ENCODE measurements at places on chromosomes 16 and 17.

DNA sequence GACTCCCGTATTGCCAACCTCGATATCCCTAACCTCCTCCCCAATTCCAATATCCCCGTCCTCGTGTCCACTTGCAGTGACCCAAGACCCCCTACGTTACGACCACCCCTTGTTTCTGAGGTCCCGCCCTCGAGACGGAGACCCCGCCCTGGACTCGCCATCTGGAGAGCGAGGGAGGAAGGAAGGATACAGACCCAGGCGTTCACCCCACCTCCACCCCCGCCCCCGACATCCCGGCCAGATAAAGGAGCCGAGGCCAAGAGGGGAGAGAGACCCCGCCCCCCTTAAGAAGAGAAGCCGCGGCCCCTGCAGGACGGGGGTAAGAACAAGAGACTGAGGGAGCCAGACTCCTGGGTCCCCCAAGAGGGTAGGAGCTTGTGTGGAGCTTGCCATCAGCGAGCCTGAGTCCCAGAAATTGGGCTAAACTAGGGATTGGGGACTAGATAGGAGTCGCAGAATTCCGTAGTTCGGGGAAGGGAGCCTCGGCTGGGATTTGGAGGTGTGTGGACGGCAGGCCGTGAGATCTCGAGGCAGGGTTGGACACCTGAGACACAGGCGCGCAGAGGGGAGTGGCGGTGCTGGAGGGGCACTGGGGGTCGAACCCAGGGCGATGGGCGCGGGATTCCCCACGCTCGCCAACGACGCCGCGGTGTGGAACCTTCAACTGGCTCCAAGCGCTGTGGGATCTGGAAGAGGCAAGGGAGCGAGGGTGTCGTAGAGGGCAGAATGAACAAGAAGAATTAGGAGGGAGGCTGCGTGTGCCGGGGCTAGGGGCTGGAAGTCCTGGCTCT is at the start of gene BCL6B:
BCL6B (plus strand) TSS at position 270 of the 791 bp plus-strand sequence. CDS start 622 bp downstream, outside the sequence.
- no peak for DNase-seq

- no peak for DNase-seq
Measured at GRCh38 chr16:50626868-50627267, 54.2 kb downstream of the SNX20 start.

- DNase-seq = no peak
Measured at GRCh38 chr16:2214719-2214968, at the start of gene PGP. PGP (minus strand) TSS chr16:2214840; CDS start chr16:2214777, 63 bp downstream.

- no peak for DNase-seq
Measured at GRCh38 chr17:77610972-77611521, 347.5 kb upstream of the TNRC6C start.

GRCh38 chr17:77485089-77485833 is 344.5 kb downstream of the SEC14L1 start:
- DNase-seq = no peak

DNA sequence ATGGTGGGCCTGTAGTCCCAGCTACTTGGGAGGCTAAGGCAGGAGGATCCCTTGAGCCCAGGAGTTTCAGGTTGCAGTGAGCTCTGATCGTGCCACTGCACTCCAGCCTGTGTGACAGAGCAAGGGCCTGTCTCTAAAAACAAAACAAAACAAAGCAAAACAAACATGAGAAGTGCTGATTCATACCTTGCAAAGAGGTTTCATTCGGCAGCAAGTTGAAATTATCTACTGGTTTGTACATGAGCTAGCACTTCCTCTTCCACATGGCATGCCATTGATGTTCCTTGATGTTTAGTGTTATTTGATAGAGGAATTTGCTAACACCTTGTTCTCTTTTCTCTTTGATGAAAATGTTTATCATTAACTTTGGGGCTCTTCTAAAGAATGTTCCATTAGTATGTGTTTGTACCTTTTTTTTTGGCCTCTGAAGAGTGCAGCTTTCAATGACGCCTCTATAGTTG is 50.6 kb downstream of the SPECC1 start:
- no peak for DNase-seq

GRCh38 chr17:55237841-55238178 is 26.9 kb upstream of the HLF start:
- DNase-seq = no peak

- DNase-seq = no peak
Measured at GRCh38 chr17:47929218-47930000, 12.0 kb upstream of the PNPO start.
